ENCODE measurements at places on chromosomes 4 and X.

DNA sequence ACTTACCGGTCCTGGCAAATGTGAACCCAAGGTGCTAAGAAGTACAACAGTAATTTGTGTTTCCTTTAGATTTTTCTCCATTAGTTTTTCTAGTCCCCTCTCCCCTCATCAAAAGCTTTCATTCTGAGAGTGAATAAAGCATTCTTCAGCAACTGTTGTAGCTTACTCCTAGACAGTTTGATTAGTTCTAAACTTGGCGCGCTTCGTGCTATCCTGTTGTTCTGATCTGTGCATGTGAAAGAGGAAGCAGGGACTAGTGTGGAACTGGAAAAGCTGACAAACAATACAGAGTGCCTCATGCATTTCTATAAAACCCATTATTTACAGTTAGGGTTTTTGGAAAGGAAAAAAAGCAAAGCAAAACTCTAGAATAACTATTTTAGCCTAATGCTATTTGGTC lies 556.9 kb upstream of the SLIT2 start:
- DNase-seq, result no peak

DNA sequence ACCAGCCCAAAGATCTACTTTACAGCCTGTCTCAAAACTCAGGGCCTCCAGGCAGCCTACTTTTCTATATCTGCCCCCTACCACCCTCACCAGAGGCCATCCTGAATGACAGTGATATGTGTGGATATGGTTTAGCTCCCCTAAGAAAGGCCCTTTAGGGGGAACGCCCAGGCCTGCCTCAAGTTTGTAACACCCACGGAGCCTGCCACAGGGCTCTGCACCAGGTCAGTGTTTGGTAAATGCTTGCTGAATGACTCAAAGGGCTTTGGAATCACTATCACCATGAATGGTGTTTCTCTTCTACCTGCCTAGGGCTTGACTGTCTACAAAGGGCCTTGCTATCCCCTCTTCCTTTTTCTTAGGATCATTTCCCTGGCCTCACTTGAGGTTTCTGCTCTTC lies 11.3 kb upstream of the LONRF3 start:
- DNase-seq, result no peak

DNA sequence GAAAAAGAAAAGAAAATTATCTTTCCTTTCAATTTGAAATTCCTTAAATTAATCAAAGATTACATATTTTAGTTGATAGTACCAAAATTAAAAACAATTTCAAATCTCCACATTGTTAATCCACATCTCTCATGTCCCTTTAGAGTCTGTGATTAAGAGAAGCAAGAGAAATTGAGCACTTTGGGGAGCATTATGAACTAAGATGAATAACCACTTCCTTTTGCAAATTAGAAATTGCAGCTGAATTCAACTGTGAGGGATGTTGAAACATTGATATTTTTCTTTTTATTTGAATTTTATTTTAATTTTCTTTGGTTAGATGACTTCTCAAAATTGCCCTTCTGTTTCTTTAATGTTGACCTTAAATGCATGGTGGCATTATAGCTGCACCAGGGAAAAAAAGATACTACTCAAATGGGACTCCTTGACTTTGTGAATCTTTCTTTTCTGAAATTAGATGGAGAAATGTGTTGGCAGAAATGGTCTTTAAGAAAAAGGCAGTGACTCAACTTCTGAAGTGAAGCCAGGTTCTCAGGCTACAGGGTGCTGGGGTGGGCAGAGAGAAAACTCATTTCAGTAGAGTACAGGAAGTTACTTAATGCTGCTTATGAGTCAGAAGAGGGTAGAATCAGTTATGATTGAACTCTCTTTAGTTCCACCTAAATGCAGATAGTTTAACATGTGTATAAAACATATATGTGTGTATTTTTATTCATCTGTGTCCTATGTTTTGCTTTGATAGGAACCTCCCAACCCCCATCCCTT lies 92.0 kb upstream of the TNIP3 start:
- peak; percentile 50 for DNase-seq

GRCh38 chr4:166198516-166199310 lies 325.7 kb downstream of the TLL1 start:
- no peak for DNase-seq

DNA sequence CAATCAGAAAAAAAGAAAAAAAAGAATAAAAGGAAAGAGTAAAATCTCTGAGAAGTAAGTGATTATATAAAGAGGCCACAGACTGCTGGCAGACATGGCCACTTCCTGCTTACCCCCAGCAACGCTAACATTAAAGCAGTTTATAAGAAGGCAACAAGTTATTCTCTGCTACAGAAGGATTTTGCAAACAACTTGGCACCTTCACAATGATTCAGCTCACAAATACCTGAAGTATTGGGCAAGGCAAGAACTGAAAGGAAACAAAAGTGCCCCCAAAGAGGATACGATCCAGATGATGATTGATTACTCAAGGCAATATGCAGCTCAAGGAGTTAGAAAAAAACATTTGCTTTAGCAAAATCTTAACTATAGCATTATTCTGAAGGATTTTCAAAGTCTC lies 718.8 kb downstream of the KLHL13 start:
- DNase-seq, result no peak

DNA sequence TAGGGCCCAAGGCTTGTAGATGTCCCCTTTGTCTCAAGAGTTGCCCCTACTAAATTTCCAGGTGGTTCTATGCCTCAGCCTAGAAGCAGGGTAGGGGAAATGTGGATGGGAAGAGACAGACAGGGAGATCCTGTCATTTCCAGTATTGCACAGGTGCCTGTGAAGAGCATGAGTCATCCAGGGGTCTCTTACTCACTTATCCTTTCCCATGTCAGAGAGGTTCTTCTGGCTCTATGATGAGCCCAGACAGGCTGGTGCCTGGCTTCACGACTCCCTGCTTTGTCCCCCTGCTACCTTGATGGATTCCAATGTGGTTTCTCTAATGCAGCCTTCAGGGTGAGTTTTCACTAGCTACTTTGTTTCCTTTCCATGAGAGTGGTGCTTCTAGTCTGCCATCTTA lies 35.2 kb upstream of the DDX60 start:
- no peak for DNase-seq

DNA sequence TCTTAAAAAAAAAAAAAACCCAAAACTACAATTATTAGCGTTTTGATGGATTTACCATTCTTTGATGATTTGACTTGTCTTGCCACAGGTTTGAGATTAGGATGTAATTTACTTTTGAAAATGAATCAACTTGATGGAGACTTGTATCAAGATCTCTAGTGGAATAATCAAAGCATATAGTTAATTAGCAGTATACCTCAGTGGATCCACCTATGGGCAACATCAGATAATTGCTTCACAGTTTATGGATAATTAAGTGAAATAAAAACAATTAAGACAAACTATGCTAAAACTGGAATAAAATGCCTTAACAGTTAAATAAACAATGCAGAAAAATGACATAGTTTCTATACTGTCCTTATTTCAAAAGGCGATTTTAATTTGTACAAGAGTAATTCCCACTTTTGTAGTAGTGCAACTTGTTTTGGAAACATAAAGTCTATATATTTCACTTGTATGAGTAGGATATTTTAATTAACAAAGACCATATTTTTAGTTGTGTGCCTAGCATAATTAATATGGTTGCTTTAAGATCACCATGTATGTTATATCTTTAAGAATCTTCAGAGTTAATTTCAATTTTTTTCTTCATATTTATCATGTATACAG lies 4.2 kb downstream of the CPEB2 start:
- no peak for DNase-seq

Measured in activated T-cell treated with anti-CD3 and anti-CD28 coated beads for 24 hours (primary cell).